Thymus (tissue), 14 donors: ENCODE measurements at places on chromosomes 1 and 21. TPM values are rescaled to one million over a fixed set of nuclear protein-coding genes. Genes with fewer than 3 reads are reported as not detected.

DNA sequence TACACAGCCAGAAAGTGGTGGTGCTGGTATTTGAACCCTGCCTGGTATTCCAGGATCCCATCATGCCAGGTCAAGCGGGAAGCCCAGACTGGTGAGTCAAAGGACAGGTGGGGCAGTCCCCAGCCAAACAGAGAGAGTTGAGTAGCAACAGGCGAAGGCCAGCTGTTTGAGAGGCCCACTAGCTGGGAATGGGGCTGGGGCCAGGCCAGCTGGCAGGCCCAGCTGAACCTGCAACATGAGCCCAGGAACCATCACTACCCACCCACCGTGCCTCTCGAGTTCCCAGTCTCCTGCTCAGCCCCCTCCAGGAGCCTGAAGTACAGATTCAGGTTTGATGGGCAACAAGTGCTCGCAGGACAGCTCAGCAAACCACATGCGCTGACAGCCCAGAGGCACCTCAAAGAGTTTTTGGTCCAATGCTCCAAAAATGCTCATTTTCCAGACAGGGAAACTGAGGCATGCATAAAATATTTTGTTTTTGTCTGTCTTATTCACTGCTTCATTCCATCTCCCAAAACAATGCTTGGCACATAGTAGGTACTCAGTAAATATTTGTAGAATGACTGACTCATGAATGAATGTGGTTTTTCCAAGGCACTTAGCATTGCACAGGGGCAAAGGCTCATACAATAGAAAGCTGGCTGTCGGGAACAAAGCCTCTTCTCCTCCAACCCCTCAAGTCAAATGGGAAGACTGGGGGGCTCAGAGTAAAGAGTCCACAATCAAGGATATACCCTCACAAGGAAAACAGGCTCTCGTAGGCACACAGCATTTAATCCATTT, 42.5 kb upstream of the CLIC4 start:
- H3K4me3 ChIP-seq: no peak overlapping the region
- H3K27ac ChIP-seq: no peak overlapping the region
- no peaks in the 10 kb centered on the region for H3K4me1 ChIP-seq
- H3K27me3 ChIP-seq: no peaks in the 10 kb centered on the region
- no peak for DNase-seq

GRCh38 chr1:226973371-226973897, 33.3 kb downstream of the COQ8A start:
- H3K27me3 ChIP-seq: no peaks in the 10 kb centered on the region
- H3K36me3 ChIP-seq: peaks cover 5% of the 10 kb centered on the region
- no peak overlapping the region for H3K27ac ChIP-seq
- no peaks in the 10 kb centered on the region for H3K4me1 ChIP-seq
- H3K4me3 ChIP-seq: no peak overlapping the region

DNA sequence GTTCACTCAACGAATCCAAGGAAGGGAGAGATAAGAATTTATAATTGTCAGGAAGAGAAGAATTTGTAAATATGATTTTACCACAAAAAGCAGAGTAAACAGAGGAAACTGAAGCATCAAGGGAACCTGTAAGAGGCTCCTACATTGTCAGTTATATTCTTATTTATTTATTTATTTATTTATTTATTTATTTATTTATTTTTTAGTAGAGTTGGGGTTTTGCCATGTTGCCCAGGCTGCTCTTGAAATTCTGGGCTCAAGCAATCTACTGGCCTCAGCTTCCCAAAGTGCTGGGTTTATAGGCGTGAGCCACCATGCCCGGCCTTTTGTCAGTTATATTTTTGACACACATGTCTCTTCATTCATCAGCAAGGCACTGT, 47.1 kb downstream of the FCRL3 start:
- peaks cover 8% of the 10 kb centered on the region for H3K4me1 ChIP-seq
- peak overlapping the region; percentile 42 for H3K27ac ChIP-seq
- no peak overlapping the region for H3K4me3 ChIP-seq

- H3K36me3 ChIP-seq: no peaks in the 10 kb centered on the region
- no peaks in the 10 kb centered on the region for H3K27me3 ChIP-seq
- no peak for DNase-seq
- H3K4me3 ChIP-seq: no peak overlapping the region
- no peaks in the 10 kb centered on the region for H3K4me1 ChIP-seq
Observed at GRCh38 chr21:34768326-34768725, 99.5 kb downstream of the CLIC6 start.

DNA sequence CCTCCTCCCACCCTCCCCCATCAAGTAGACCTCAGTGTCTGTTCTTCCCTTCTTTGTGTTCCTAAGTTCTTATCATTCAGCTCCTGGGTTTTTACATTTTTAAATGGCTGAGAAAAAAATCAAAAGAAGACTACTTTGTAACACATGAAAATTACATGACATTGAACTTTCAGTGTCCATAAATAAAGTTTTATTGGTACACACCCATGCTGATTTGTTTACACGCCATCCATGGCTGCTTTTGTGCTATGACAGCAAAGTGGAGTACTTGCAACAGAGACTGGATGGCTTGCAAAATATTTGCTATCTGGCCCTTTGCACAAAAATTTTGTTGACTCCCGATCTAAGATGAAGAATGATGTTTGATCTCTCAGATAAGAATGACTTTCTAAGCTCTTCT, 171.4 kb downstream of the PRDM2 start:
- H3K36me3 ChIP-seq: no peaks in the 10 kb centered on the region
- no peak overlapping the region for H3K4me3 ChIP-seq
- no peak for DNase-seq
- no peaks in the 10 kb centered on the region for H3K27me3 ChIP-seq

- DNase-seq: no peak
- no peaks in the 10 kb centered on the region for H3K4me1 ChIP-seq
- H3K36me3 ChIP-seq: no peaks in the 10 kb centered on the region
- H3K27ac ChIP-seq: peak overlapping the region; percentile 25
- H3K27me3 ChIP-seq: no peaks in the 10 kb centered on the region
Observed at GRCh38 chr1:218463194-218464156, 118.3 kb downstream of the TGFB2 start.

DNA sequence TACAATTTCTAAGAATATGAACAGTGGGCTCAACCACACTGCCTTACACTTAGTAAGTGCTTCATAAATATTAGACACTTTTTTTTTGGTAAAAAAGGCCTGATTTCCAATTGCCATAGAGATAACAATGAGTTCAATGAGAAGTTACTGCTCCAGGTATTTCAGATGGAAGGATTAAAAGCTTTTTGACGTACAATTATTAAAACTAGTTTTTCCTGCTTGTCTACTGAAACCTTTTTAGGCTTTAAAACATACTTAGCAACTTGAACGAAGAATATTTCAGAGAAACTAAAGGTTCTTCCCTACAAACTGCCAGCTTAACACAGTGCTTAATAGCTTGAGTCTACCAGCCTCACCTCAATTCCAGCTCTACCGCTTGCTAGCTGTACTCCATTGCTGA, 43.7 kb downstream of the TRIT1 start:
- peaks cover 17% of the 10 kb centered on the region for H3K4me1 ChIP-seq
- H3K27ac ChIP-seq: no peak overlapping the region
- H3K27me3 ChIP-seq: no peaks in the 10 kb centered on the region
- H3K36me3 ChIP-seq: peaks cover 9% of the 10 kb centered on the region

DNA sequence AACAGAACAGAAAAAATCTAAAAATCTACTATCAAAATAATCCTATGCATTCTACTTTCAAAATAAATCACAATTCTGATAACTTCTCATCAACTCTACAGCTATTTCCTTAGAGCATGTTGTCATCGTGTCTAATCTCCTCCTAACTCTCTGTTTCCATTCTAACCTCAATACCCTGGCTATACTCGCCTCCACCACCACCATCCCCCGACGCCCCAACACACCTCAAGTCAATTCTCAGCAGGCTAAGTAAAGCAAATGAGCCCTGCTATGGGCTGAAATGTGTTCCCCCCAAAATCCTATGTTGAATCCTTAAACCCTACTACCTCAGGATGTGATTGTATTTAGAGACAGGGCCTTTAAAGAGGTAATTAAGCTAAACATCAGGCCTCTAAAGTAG, 34.6 kb downstream of the NRDC start:
- DNase-seq: no peak
- H3K4me3 ChIP-seq: no peak overlapping the region
- H3K27ac ChIP-seq: no peak overlapping the region

GRCh38 chr1:110230381-110231199, 20.5 kb downstream of the KCNC4 start:
- no peak for DNase-seq
- no peak overlapping the region for H3K4me3 ChIP-seq
- H3K27me3 ChIP-seq: no peaks in the 10 kb centered on the region
- no peaks in the 10 kb centered on the region for H3K36me3 ChIP-seq
- H3K27ac ChIP-seq: no peak overlapping the region

- DNase-seq: peak; percentile 58
- H3K27me3 ChIP-seq: no peaks in the 10 kb centered on the region
- H3K27ac ChIP-seq: no peak overlapping the region
- H3K36me3 ChIP-seq: no peaks in the 10 kb centered on the region
- H3K4me3 ChIP-seq: no peak overlapping the region
- H3K4me1 ChIP-seq: no peaks in the 10 kb centered on the region
Observed at GRCh38 chr1:93304716-93305138, 41.0 kb upstream of the DR1 start.

GRCh38 chr1:145714524-145715111, 4.7 kb upstream of the CD160 start:
- DNase-seq: no peak
- no peaks in the 10 kb centered on the region for H3K36me3 ChIP-seq
- H3K4me3 ChIP-seq: no peak overlapping the region
- H3K27ac ChIP-seq: no peak overlapping the region
- H3K27me3 ChIP-seq: peaks cover 2% of the 10 kb centered on the region

DNA sequence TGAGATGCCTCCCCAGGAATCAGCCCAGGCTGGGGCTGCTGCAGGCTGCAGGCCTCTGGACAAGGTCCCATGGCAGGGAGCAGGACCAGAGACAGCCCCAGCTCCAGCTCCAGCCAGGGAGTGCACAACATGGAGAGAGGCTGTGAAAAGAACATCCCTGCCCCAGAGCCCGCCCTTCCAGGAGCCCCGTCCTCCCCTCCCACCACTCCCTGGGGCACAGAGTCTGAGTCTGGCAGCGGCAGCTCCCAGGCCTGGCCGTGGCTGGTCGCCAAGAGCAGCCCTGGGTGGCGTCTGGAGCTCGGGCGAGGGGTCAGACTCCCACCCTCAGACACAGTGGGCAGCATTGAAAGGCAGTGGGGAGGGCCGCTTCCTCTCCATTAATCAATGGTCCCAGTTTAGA, 37.8 kb downstream of the MEGF6 start:
- H3K4me1 ChIP-seq: no peaks in the 10 kb centered on the region
- no peak for DNase-seq
- no peak overlapping the region for H3K4me3 ChIP-seq
- H3K27ac ChIP-seq: no peak overlapping the region
- H3K27me3 ChIP-seq: no peaks in the 10 kb centered on the region

DNA sequence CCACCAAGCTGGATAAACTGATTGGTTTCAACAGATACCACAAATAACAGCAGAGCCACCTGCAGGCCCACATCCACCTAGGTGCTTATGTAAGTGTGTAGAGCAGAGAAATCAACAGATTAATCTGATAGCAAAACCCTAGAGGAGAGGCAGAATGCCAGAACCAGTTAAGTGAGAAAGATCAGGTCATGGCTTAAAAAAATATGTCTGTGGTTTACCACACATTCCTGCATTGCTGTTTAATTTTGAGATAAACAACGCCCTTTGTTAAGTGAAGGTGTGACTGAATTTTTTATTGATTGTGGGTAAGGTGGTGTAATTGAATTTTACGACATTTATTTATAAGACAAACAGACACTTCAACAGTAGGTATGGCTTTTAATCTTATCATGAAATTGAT, 21.2 kb downstream of the CRNN start:
- DNase-seq: no peak
- no peaks in the 10 kb centered on the region for H3K36me3 ChIP-seq
- no peak overlapping the region for H3K4me3 ChIP-seq
- H3K4me1 ChIP-seq: peaks cover 3% of the 10 kb centered on the region

DNA sequence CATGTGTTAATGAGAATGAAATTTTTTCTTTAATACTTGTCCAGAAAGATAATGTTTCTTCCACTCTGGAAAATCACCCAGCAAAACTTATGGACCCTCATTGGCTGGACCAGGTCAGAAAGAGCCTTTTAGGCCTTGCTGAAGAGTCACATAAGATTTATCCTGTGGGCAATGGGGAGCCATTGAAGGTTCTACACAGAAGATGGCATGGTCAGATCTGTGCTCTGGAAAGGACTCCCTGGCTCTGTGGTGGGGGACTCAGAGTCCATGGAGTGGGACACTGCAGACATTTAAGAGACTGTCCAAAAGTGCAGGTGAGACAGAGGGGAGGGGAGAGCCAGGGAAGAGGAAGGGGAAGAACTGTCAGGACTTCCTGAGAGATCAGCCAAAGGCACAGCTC, 66.4 kb downstream of the DHRS3 start:
- H3K27ac ChIP-seq: no peak overlapping the region
- no peaks in the 10 kb centered on the region for H3K36me3 ChIP-seq
- no peaks in the 10 kb centered on the region for H3K4me1 ChIP-seq
- no peak for DNase-seq
- H3K4me3 ChIP-seq: no peak overlapping the region

- H3K4me3 ChIP-seq: no peak overlapping the region
- no peak for DNase-seq
- H3K27ac ChIP-seq: no peak overlapping the region
- no peaks in the 10 kb centered on the region for H3K27me3 ChIP-seq
- H3K36me3 ChIP-seq: peaks cover 61% of the 10 kb centered on the region
Observed at GRCh38 chr21:41403331-41403730, 22.7 kb upstream of the MX1 start.

GRCh38 chr1:181334724-181335123, 148.6 kb upstream of the CACNA1E start:
- no peak overlapping the region for H3K4me3 ChIP-seq
- no peaks in the 10 kb centered on the region for H3K36me3 ChIP-seq
- no peak overlapping the region for H3K27ac ChIP-seq
- DNase-seq: no peak
- H3K27me3 ChIP-seq: no peaks in the 10 kb centered on the region

DNA sequence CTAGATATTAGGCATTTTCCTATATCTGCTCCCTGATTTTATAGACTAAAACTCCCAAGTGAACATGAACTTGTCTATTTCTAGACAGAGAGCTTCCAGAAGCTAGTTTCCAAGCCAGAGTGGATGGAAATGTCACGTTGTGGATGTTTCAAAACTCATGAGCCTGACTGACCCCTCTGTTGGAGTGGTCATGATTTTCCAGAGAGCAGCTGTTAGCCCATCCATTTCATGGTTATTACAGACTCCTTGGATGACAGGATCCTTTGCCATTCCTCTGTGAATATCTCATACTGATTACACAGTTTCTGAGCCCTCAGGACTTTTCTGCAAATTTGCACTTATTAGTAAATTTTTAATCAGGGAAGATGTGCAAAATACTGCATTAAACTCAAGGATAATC, 76.8 kb upstream of the ATF3 start:
- no peak overlapping the region for H3K27ac ChIP-seq
- no peak overlapping the region for H3K4me3 ChIP-seq
- no peak for DNase-seq
- peaks cover 4% of the 10 kb centered on the region for H3K27me3 ChIP-seq

The VCAM1 gene
- 63.3 TPM for total RNA-seq

The FDPS gene
- total RNA-seq: 175 TPM

The SRSF10 gene
- total RNA-seq: 145 TPM

The CFAP107 gene
- not detected for total RNA-seq

The BARHL2 gene
- not detected for total RNA-seq

The ACTA1 gene
- total RNA-seq: 1.5 TPM

The HEYL gene
- 0.42 TPM for total RNA-seq
